ENCODE measurements at places on chromosomes 5 and 9.
A peak's percentile ranks its signal among the peaks of the same experiment; 100 is the strongest.

GRCh38 chr5:175393897-175394296 lies 50.1 kb downstream of the DRD1 start:
- no peak for DNase-seq

DNA sequence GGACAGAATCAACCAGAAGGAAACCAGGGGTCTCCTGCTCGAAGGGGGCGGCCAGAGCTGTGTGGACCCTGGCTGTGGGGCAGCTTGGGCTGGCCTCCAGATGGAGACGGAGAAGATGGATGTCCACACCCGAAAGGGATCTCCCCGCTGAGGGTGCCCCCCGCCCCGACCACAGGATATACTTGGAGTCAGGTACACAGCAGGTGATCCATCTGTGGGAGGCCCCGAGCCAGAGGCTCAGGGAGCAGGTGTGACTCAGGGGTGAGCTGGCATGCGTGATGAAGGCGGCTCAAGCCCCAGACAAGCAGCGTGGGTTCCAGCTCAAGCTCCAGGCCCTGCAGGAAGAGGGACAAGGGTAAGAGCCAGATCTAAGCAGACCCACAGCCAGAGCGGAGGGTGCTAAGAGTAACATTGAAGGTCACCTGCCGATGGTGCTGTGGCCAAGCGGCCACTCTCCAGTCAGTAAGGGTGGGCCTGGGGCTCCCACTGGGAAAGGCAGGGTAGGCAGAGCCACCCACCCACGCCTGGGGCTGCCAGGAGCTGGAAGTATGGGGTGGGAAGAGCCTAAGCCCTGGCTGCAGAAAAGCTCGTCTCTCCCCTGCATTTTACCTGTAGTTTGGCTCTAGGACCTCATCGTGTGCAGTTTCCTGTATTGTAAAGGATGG lies 30.6 kb upstream of the MVB12B start:
- no peak for DNase-seq

DNA sequence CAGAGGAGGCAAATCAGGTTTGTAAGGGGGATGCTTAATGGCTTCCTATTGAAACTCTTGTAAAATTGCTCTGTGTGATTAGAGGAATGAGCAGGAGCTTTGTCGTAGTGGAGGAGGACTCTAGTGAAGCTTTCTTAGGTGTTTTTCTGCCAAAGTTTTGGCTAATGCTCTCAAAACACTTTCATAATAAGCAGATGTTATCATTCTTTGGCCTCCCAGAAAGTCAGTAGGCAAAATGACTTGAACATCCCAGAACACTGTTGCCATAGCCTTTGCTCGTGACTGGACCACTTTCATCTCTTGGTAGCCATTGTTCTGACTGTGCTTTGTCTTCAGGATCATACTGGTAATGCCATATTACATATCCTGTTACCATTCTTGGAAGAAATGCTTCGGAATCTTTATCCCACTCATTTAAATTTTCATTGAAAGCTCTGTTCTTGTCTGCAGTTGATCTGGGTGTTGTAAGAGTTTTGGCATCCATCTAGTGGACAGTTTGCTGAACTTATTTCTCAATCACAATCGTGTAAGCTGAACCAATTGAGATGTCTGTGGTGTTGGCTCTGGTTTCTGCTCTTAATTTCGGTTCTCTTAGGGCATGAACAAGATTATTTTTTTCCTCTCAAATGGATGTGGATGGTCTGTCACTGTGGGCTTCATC lies 187.6 kb downstream of the COMMD10 start:
- DNase-seq, result no peak

GRCh38 chr9:113350937-113351336 lies 1.6 kb downstream of the BSPRY start:
- peak; percentile 96 for DNase-seq

DNA sequence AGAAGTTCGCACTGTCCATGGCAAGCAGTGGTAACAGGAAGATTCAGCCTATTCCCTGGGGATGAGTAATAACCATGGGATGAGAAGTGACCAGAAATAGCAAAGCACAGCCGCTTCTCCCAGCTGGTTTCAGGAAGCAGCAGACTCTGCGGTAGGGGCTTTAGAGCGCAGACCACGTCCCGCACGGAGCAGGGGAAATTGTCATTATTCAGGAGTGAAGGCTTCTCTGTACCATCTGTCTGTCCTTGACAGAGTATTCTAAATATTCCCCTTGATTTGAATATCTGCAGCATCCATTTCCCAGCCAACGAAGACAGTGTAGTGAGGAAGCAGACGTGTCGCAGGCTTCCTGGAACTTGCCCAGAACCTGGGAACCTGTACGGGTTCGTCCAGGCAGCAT lies 159.6 kb downstream of the NXNL2 start:
- DNase-seq, result no peak

GRCh38 chr5:139167063-139167462 lies 31.1 kb downstream of the SIL1 start:
- DNase-seq, result no peak

- no peak for DNase-seq
Observed at GRCh38 chr5:158389786-158390185, 530.8 kb upstream of the CLINT1 start.

DNA sequence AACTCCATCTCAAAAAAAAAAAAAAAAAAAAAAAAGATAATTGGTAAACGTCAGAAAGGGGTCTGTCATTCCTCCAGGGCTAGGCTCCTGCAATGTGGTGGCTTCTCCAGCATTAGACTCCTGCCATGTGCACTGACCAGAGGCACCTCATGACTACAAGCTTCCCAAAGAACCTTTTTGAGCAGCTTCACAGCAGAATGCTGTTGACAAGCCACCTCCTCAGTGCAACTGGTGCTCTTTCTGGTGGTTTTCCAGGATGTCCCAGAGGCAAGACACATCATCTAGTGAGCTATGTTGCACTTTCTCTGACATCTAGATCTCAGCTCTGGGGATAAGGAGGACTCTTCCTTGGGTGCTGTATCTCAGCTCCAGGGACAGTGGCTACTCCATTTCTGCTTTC lies 11.6 kb downstream of the RPL37 start:
- no peak for DNase-seq

- no peak for DNase-seq
Observed at GRCh38 chr5:522899-523440, 1.3 kb downstream of the SLC9A3 start.

- DNase-seq, result no peak
Observed at GRCh38 chr5:167822241-167822640, 469.2 kb upstream of the WWC1 start.

- DNase-seq, result no peak
Observed at GRCh38 chr5:8726383-8727036, 819.4 kb downstream of the SEMA5A start.

GRCh38 chr5:14250084-14250695 lies 107.0 kb downstream of the TRIO start:
- peak; percentile 41 for DNase-seq

DNA sequence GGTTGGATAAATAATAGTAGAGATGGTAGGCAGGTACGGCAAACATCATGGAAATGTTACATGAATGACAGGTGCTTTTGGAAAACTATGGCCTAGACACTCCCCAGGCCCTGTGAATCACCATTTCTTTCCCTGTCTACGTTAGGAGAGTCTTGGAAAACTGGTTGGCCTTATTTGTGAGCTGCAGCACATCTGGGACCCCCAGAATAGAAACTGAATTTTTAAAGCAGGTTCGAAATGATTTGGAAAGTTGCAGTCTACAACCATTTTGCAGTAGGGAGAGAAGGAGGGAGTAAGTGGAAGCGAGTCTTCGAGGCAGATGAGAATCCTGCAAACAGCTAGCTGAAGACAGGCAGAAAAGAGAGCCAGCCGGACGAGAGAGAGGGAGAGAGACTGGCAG lies 13.0 kb downstream of the C1QTNF2 start:
- DNase-seq, result no peak

DNA sequence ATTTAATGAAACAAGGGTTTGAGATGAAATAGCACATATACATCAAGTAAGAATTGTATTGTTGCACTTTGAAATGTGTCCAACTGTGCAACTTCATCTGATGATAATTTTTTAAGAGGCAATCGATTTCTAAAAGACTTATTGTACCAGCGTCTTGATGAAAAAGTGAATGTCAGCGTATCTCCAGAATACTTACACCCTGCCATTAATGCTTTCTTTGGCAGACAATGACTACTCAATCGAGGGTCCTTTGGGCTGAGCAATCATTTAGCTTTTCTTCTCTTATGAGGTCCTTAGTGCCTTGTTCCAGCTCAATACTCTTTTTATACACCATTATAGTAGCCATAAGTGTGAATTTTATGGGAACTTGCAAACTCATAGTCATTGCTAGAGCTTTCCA lies 4.7 kb downstream of the TLE1 start:
- no peak for DNase-seq

- DNase-seq, result no peak
Observed at GRCh38 chr5:97074859-97075489, 67.4 kb downstream of the LIX1 start.

GRCh38 chr9:68705531-68706362 lies 707 bp downstream of the PIP5K1B start:
- peak; percentile 35 for DNase-seq

GRCh38 chr5:56703952-56704351 lies 111.4 kb upstream of the MAP3K1 start:
- DNase-seq, result no peak

GRCh38 chr5:97229688-97230285 lies 46.7 kb upstream of the RIOK2 start:
- no peak for DNase-seq

GRCh38 chr9:73753171-73753570 lies 601.5 kb downstream of the ANXA1 start:
- DNase-seq, result no peak

DNA sequence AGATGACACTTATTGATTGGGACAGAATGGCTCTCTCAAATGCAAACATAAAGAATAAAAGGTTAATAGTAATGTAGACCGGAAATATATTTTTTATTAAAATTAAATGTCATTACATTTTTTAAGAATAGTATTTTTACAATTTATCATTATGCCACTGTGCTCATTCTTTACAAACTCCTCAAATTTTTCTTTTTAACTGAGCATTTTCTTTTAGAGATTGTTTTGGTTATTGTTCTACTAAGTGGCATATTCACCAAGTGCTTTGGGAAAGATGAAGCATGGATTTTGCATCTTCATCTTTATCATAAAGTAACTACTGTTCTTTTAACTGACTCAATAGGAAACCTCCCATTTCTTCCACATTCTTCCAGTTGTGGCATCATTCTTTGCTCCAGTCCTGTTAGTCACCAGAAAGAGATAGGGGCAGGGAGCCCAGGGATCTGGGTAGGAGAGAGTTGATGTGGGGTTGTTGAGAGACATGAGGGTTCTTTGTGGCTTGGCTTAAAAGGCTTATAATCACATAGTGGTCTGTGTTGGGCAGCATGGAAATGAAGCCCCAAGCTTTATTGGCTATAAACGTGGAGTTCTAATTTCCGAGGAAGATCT lies 69.8 kb downstream of the SYK start:
- no peak for DNase-seq

- no peak for DNase-seq
Observed at GRCh38 chr5:90570034-90570433, 11.4 kb downstream of the ADGRV1 start.

DNA sequence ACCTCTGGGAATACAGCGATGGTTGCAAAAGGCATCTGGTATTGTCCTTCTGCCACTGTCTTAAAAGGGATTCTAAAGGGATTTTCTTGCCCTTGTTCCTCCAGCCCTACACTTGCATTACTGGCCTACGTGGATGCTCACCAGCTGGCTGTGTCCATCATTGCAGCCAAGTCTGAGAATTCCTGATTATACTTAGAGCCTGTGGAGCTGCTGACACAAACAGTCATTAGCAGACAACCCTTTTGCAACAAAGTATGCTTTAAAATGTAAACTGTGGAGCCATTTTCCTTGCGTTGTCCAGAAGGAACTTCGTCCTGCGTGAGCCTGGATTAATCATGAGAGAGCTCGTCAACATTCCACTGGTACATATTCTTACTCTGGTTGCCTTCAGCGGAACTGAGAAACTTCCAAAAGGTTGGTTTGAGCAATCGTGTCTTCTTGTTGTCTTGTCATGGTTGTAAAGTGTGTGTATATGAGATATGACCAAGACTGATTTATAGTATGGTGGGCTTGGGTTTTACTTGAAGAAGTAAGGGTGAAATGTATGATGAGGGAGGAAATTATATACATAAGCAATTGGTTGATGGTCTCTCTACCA lies at the start of gene MUSK:
Gene MUSK, plus strand, starts transcription at position 222 of the 598 bp plus-strand sequence. Its CDS starts 114 bp downstream, at position 336.
- no peak for DNase-seq

GRCh38 chr5:74638970-74639806 lies 1.3 kb downstream of the ENC1 start:
- peak; percentile 25 for DNase-seq

DNA sequence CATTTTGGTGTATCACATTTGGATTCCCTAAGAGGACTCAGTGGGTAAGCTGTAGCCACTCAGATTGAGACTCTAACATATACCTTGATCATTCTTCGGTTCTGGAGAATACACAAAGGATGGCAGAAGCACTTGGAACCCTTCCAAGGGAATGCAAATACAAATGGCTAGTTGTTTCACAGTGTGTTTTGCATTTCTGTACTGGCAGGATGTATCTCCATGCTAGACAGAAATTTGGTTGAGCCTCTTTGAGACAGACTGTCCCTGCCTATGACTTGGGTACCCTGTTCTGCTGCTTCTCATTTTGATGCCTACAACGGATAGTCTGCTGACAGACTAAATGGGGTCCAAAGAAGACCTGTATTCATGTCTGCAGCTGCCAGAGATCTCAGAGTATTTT lies 273.5 kb downstream of the TMEM38B start:
- no peak for DNase-seq
